ENCODE measurements at places on chromosomes 4 and X.

DNA sequence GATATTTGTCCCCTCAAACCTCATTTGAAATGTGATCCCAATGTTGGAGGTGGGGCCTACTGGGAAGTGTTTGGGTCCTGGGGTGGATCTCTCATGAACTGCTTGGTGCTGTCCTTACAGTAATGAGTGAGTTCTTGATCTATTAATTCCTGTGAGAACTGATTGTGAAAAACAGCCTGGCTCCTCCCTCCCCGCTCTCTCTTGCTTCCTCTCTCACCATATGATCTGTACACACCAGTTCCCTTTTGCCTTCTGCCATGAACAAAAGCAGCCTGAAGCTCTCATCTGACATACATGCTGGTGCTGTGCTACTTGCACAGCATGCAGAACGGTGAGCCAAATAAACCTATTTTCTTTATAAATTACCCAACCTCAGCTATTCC lies 11.2 kb upstream of the YIPF7 start:
- no peak for DNase-seq

GRCh38 chr4:178196751-178197374 lies 754.6 kb upstream of the AGA start:
- no peak for DNase-seq

DNA sequence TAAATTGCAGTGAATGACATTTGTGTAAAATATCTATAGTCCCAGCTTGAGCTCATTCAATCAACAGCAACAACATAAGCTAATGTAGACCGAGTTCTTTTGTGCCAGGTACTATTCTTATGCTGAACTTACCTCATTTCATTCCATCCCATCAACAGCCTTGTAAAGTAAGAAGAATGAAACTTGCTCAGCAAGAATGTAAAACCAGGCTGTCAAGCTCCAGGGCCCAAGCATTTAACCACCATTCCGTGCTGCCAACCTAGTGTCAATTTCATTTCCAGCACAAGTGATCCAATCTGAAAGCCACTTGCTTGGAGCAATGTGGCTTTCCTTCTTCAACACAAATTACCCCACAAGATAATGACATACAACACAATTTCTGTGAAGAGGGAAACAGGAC lies 36.6 kb downstream of the RASSF6 start:
- DNase-seq, result no peak

DNA sequence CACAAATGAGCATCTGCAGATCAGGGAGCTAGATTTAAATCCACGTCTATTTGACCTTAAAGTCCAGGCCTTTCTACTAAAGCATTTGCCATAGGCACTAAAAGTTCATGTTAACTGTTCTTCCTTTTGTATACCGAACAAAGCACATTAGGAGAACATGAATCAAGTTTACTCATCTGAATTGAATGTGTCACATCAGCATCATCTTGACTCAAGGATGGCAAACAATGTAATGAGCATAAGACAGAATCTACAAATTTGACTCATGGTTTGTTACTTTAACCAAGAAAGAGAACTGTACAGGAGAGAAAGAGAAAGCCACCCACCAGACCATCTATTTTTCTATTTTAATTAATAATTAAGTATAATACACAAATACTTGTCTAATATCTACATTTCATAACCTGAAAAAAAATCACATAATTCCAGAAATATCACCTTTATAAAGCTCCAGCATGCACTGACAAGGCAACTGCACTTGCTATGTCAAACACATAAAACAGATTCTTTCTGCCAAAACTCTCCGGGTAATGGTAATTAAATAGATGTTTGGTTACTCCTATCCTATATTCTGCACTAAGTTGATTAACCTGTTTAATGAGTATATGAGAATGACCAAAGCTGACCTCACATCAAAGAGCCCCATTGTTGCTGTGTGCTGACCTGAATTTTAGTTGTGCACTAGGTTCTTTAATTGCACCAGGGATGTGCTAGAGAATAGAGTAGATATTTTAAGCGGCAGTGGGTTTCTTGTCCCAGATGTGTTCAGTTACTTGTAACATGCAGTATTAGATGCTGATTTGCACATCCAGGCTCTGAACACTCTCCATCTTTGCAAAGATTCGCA lies 42.5 kb upstream of the LEF1 start:
- DNase-seq, result no peak

DNA sequence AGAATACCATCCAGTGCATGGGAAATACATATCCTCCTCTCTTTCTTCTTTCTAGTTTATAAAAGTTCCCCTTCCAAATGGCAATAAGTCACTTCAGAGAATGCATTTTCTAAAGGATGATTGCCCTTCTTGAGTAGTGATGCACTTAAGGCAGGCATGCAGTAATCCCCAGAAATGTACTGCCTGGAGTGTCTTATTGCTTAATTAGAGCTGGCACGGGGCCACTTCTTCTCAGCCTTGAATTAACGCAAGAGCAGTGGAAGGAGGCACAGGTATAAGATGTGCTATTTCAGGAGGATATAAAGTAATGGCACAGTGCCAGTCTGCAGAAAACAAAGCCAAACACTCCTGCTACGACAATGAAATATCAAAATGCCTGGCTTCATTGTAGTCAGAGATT lies 371.4 kb upstream of the FAM241A start:
- no peak for DNase-seq

GRCh38 chr4:184012937-184013336 lies 107.8 kb downstream of the STOX2 start:
- DNase-seq, result no peak

GRCh38 chr4:40246011-40246900 lies 49.4 kb downstream of the RHOH start:
- DNase-seq, result no peak

DNA sequence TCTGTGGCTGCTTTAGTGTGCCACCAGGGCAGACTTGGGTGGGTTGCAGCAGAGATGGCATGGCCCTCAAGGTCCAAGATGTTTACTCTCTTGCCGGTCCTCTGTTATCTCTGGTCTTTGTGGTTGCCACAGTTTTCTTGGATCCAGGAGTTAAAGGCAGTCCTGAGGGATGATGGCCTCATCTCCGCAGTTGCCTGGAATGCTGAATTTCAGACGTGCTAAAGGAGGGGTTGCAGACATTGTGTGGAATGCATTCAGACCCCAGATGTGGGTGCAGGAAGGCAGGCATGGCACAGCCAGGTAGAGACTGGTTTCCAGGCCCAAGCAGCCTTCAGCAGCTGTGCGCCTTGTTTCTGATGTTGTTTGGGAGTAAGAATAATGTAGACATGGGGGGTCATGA lies 64.4 kb downstream of the TBL1X start:
- no peak for DNase-seq

GRCh38 chrX:97401154-97401553 lies 517.4 kb downstream of the RPA4 start:
- no peak for DNase-seq

- DNase-seq, result no peak
These were observed 812 bp upstream of the KDM6A start for GRCh38 chrX:44871931-44872820.

DNA sequence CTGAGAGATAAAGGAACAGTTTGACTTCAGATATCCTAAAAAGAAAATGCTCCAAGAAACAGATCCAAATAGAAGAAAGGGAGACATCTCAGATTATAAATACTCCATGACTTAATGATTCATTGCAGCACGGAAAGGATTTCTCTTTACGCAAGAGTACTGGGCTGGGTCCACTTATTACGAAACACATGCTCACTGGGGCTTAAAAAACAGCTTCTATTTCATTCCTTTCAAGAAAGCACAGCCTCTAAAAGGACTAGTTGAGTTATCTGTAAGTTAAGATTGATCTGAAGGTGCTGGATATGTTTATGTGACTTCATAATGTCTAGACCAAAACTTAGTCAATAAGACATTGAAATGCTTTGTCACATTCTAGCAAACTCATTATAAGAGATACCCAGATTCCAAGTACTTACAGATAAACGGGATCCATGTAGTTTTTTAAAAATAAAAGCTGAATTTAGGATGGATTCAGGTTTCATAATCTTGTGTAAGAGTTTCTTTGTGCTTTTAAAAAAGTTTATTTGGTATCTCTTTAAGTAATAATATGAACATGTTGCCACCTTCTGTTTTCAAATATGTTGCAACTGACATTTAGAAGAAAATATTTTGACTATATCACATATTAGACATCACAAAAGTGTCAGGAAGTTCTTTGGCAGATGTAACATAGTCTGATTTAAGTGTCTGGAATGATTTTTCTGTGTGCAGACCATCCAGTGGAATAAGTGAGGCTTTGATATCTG lies 109.5 kb upstream of the MYOZ2 start:
- DNase-seq, result no peak

- no peak for DNase-seq
These were observed 190.8 kb downstream of the SPATA18 start for GRCh38 chr4:52241916-52242315.

DNA sequence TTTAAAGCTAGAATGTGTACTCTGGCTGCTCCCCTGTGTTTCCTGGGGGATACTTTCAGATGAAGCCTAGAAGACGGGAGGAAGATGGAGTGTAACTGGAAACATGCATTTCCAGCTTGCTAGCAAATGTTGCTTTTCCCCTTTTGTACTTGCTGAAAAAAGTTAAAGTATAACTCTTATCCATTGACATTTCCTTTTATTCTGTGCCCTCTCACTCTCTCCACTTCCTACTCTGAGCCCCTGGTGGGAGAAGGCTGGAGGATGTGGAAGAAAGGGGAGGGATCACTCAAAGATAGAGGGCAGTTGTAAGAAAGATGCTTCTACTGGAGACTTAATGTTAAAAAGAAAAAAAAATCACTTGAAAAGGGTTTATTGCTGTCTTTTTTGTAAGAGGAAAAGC lies 396.5 kb downstream of the DTHD1 start:
- no peak for DNase-seq

Measured in CD4-positive, alpha-beta T cell treated with Interleukin-4 for 4 hours (primary cell).